NCI-H2081 (cell line): ENCODE measurements at places on chromosomes 11 and 22.

DNA sequence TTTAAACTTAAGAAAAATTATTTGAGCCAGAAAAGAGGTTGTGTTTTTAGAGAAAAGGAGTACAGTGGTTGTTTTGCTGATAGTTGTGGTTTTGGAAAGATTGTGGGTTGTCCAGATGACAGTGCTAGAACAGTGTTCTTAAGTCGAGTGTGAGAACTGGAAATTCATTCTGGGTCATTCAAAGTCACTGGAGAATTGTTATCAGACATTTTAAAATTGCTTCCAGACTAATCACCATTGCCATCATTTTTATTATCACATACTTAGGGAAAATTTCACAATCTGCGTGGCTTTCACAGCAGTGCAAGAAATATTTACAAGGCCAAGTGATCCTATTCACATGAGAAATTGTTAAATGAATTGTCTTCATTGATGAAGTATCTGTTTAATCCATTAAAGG lies 242.2 kb upstream of the DDI1 start:
- DNase-seq: no peak

- DNase-seq: no peak
Measured at GRCh38 chr11:10550503-10551289, 9.7 kb upstream of the RNF141 start.

DNA sequence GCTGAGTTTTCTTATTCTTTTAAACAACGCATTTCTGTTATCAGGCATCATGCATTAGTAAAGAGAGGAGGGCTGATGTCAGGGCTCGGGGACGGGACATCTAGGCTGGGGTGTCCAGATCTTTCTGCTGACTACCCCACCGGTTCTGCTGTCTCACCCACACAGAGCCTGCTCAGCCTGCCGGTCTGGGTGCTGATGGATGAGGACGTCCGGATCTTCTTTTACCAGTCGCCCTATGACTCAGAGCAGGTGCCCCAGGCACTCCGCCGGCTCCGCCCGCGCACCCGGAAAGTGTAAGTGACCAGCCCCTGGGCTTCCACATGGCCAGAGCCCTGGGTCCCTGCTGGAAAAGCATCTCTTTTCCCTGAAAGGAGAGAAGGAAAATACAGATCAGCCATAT lies 9.4 kb downstream of the NCF4 start:
- DNase-seq: no peak

GRCh38 chr11:4839851-4840549 lies 9.0 kb downstream of the OR51S1 start:
- no peak for DNase-seq
